Endothelial cell of umbilical vein (primary cell): ENCODE measurements at places on chromosomes 6 and 20. TPM values are rescaled to one million over a fixed set of nuclear protein-coding genes. Genes with fewer than 3 reads are reported as not detected.

The PLCG1 gene
- 219 and 224 TPM in 2 replicates for total RNA-seq

The HTR1E gene
- not detected in 2 replicates for total RNA-seq

The ZC3H12D gene
- not detected in 2 replicates for total RNA-seq

The DEFB124 gene
- total RNA-seq: not detected in 2 replicates

The LGSN gene
- not detected in 2 replicates for total RNA-seq

The SAMD5 gene
- 4.6 and 6.9 TPM in 2 replicates for total RNA-seq

The CRISP3 gene
- not detected in 2 replicates for total RNA-seq

The BCAS4 gene
- total RNA-seq: 0.85 and 1.5 TPM in 2 replicates

The HFE gene
- 5.6 and 6.3 TPM in 2 replicates for total RNA-seq

The CGAS gene
- total RNA-seq: 7.3 and 7.4 TPM in 2 replicates
